IMR-90 (cell line): ENCODE measurements at places on chromosomes 1 and 21.

- DNase-seq: no peak
These were observed 252.3 kb downstream of the BRINP2 start for GRCh38 chr1:177423090-177423489.

DNA sequence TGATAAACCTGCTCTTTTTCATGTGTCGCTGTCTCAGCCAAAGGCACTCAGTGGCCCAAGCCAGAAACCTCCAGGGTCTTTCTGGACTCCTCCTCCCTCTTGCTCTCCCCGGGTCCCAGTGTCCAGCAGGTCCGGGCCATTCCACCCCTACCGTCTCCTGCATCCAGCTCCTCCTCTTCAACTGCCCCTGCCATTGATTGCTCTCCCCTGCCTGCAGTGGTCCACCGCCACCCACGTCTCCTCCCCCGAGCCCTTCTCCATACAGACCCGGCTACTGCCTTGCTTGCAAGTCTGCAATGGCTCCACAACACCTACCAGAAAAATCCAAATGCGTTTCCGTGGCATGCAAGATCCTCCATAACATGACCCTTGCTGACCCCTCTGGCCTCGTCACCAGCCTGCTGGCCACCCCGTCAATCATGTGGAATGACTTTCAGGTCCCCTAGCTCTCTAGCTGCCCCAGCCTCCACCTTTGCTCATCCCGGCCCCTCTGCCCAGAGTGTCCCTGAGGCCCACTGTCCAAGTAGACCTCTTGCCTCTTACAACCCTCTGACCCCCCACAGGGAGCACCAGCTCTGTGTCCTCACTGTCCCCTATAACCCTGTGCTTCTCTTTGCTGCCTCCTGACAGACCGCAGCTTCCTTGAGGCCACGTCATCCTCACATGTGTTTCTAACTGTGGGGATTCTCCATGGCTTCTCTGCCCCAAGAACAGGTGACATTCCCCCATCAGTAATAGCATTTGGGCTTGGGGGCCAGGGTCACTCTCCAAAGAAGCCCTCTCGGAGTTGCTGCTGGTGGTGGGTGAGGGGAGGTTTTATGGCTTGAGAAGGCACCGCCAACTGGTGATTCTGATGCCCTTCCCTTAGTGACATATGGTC lies 15.0 kb downstream of the CACNA1S start:
- DNase-seq: no peak

- no peak for DNase-seq
These were observed 26.3 kb upstream of the TRAPPC10 start for GRCh38 chr21:43985690-43986251.

GRCh38 chr1:150233359-150234308 lies 2.3 kb downstream of the ANP32E start:
- DNase-seq: peak; percentile 12

- DNase-seq: no peak
These were observed 9.4 kb downstream of the FCAMR start for GRCh38 chr1:206960676-206961386.

GRCh38 chr1:208081972-208082371 lies 162.2 kb downstream of the PLXNA2 start:
- no peak for DNase-seq

GRCh38 chr21:33296156-33296555 lies 28.6 kb upstream of the IFNAR1 start:
- no peak for DNase-seq
